ENCODE measurements at places on chromosomes 1 and 21. TPM values are rescaled to one million over a fixed set of nuclear protein-coding genes. Genes with fewer than 3 reads are reported as not detected.

DNA sequence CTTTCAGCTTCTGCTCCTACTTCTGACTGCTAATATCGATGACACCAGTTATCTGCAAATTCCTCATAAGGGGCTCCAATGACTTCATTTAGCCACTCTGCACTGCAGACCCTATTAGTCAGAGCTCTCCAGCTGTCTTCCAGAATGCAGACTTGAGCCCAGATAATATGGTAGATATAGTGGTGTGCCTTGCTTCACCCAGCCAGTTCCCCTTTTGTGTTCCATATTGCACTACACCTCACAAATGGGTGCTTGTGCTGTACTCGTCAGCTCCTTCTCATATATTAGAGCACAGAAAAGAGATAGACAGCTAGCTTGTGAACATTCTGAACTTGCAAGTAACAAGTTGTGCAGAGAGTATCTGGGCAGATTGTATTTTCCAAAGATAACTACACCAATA is 23.7 kb upstream of the COG2 start:
- no peak overlapping the region for H3K4me3 ChIP-seq
- no peaks in the 10 kb centered on the region for H3K27me3 ChIP-seq
- DNase-seq = no peak
- H3K27ac ChIP-seq = no peak overlapping the region
- no peaks in the 10 kb centered on the region for H3K4me1 ChIP-seq

DNA sequence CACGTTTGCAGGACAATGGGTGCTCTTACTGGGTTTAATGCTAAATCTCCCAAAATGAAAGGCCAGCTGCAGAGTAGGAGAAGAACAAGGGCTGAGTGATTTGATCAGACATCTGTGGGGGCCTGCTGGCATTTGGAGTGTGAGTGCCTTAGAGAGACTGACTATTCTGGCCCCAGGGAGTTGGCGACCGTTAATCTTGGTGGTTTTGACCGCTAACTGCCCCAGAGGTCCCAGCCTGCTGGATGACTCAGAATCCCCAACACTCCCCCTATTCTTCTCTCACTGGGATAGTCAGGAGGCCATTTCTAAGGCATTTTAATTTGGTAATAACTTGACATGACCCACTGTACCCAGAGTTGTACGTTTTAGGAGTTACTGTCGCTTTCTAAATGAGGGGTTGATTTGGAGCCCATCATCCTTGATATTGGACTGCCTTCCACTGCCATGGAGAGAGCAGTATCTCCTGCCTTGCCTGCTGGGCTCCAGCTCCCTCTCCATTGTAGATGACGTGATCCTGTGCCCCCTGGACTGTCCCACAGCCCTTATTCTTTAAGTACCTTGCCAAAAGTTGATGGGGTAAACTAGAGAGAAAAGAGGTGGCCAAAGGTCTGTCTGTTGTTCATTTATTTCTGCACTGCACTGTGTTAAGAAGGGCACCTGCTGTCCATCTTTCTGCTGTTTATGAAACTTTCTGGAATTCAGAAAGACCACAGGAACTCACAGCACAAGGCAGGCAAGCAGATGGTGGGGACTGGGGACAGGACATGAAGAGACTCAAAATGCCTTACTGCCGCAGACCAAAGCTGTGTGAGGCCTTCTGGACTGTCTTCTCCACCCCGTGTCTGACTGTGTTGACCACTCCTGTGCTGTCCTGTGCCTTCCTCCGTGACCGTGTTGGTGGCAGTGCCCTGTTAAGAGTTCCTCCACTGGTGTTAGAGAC is 98.2 kb upstream of the ARTN start:
- H3K4me1 ChIP-seq = peaks cover 11% of the 10 kb centered on the region
- peaks cover 2% of the 10 kb centered on the region for H3K36me3 ChIP-seq
- peak; percentile 10 for DNase-seq
- H3K4me3 ChIP-seq = no peak overlapping the region

GRCh38 chr1:46062651-46063319 is 69.6 kb downstream of the PIK3R3 start:
- H3K36me3 ChIP-seq = no peaks in the 10 kb centered on the region
- no peak overlapping the region for H3K4me3 ChIP-seq
- DNase-seq = no peak

Gene CATSPERE
- 1.9 TPM for total RNA-seq

DNA sequence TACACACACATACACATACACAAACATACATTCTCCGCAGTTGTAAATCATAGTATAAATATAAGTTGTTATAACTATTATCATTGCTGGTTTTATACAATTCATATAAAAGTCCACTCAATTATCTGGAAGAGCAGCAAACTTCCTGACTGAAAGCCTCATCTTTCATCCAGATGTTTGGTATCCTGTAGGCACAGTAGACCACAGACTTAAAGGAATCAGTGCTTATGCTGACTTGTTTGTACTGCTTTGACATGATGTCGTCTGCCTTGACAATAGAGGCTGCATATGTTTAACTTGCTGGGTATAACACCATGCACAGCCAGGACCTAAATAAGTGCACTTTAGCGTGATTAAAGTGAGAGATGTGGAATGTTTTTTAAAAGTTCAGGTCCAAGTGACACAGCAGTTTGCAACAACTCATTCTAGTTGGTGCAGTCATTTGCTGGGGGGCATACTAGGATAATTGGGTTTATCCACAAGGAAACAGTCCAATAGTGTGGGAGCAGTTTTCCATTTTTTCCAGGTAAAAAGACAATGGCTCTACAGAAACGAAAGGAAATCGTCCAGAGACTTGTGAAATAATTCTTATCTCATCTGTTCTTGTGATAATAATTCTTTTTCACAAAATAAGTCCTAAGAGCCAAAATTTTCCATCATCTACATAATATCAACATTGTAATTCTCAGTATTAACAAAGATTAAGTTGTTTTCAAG is 110.3 kb upstream of the TSPAN2 start:
- no peaks in the 10 kb centered on the region for H3K4me1 ChIP-seq
- DNase-seq = no peak

DNA sequence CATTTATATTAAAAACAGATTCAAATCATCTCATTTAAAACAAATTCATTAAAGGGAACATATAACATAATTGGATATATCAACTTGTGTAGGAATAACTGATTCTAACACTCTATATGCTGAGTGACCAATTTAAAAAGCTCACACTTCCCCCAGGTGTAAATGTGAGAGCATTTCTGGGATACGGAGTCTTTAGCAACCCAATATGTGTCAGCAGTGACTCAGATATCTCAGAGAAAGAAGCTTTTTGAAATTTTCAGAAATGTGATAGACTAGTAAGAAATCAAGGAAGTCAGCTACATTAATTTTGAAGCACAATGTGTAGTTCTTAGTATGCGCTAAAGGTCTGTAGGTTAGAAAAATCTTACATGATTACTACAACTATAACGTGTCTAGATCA is 87.9 kb upstream of the SERTAD4 start:
- no peak overlapping the region for H3K4me3 ChIP-seq
- H3K27ac ChIP-seq = no peak overlapping the region
- H3K36me3 ChIP-seq = no peaks in the 10 kb centered on the region
- DNase-seq = no peak

Gene MLLT11
- 26.5 TPM for total RNA-seq

DNA sequence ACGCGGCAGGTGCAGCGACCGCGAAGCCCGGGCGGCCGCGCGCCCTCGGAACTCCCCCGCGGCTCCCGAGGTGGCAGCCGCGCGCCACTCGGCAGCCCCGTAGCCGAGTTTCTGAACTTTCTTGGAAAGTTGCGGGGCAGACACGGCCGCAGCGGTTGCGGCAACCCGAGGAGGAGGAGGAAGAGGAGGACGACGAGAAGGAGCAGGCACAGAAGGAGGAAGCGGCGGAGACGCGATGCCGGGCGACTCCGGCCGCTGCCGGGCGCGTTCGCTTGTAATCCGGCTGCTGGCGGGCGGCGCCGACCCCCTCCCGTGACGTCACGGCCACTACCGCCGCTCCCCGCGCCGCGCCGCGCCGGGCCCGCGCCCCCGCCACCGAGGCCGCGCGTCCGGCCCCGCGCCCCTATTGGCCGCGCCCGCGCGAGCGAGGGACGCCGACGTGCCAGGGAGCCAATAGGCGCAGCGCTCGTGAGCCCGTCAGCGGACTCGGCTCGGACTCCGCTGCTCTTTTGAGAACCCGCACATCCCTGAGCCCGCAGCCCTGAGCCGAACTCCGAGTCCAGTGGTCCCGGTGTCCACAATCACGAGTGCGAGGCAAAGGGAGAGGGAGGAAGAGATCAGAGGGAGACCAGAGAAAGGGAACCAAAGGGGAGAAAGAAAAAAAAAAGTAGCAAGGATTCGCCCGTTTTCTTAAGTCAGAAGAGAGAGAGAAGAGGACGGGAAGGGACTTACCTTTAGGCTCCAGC is 736 bp upstream of the BARHL2 start:
- no peaks in the 10 kb centered on the region for H3K36me3 ChIP-seq
- no peak overlapping the region for H3K27ac ChIP-seq
- H3K4me1 ChIP-seq = no peaks in the 10 kb centered on the region
- peak overlapping the region; percentile 33 for H3K4me3 ChIP-seq

DNA sequence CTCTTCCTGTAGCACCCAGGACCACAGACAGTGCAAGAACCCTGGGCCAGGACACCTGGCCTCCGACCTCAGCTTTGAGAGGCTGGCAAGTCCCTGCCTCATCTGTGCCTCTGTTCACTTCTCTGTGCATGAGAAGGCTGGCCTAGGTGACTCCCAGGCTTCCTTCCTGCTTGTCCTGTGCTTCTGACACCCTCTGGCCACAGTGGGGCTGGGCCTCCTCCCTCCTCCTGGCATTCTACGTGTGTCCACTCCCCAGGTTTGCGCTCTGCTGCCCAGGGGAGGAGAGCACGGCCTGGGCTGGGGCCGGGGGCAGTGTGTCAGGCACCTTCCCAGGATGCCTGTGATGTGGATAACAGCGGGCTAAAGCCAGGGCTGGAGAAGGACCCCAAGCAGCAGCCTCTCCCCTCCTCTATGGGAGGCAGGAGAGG is 30.3 kb upstream of the PKP1 start:
- no peaks in the 10 kb centered on the region for H3K36me3 ChIP-seq
- no peak overlapping the region for H3K27ac ChIP-seq
- no peaks in the 10 kb centered on the region for H3K4me1 ChIP-seq

Gene MX2
- not detected for total RNA-seq

Gene AKR7A3
- 0.49 TPM for total RNA-seq

GRCh38 chr1:153768316-153769181 is 6.7 kb upstream of the SLC27A3 start:
- H3K27ac ChIP-seq = no peak overlapping the region
- peaks cover 33% of the 10 kb centered on the region for H3K4me1 ChIP-seq
- H3K36me3 ChIP-seq = peaks cover 24% of the 10 kb centered on the region
- no peak for DNase-seq
- H3K27me3 ChIP-seq = no peaks in the 10 kb centered on the region

DNA sequence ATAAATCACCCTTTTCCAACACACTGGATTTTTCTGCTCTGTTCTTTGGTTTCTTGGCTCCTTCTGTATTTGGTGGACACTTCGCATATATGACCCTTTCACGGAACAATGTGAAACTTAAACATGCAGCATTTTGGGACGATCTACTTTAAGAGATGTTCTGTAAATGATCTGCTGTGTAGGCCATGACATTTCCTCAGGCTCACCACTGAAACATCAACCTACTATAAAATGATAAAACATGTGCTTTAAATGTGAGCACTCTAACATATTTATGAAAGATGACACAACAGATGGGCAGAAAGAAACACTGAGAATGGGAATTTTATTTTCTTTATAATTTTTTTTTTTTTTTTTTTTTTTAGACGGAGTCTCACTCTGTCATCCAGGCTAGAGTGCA is 316.3 kb upstream of the GREM2 start:
- H3K4me1 ChIP-seq = no peaks in the 10 kb centered on the region
- DNase-seq = no peak
- no peak overlapping the region for H3K4me3 ChIP-seq
- no peak overlapping the region for H3K27ac ChIP-seq

Gene CD244
- not detected for total RNA-seq

DNA sequence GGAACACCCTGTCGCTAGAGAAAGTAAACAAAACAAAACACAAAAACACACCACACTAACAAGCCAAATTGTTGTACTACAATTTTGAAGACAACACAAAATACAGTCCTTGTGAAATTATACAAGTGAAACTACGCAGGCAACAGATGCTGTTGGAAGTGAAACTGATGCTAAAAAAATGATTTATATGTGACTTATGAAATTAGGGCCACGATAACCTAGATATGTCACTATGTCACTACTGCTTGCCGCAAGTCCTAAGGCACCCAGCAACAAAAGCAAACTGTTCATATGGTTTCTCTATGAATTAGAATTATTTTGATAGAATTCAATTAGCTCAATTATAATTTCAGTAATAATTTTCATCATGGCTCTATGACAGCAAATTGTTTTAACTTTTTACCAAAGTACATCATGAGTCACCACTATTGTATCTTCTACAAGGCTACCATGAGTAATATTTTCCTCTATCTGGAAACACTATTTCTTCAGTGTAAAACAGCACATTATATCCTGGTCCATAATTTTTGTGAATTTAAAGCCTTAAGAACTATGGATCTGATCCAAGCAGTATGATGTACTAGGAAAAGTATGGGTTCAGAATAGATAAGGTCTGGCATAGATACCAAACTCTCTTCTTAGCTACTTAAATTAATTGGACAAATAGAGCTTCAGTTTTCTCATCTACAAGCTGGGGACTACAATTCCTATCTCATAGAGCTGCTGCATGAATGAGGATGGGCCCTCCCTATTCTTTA is 216.3 kb downstream of the COL11A1 start:
- DNase-seq = peak; percentile 75
- no peaks in the 10 kb centered on the region for H3K27me3 ChIP-seq
- H3K36me3 ChIP-seq = no peaks in the 10 kb centered on the region

GRCh38 chr1:155226910-155227260 is 18.4 kb downstream of the MTX1 start:
- H3K4me3 ChIP-seq = peak overlapping the region; percentile 58
- no peaks in the 10 kb centered on the region for H3K36me3 ChIP-seq
- peak overlapping the region; percentile 63 for H3K27ac ChIP-seq
- H3K4me1 ChIP-seq = peaks cover 28% of the 10 kb centered on the region

DNA sequence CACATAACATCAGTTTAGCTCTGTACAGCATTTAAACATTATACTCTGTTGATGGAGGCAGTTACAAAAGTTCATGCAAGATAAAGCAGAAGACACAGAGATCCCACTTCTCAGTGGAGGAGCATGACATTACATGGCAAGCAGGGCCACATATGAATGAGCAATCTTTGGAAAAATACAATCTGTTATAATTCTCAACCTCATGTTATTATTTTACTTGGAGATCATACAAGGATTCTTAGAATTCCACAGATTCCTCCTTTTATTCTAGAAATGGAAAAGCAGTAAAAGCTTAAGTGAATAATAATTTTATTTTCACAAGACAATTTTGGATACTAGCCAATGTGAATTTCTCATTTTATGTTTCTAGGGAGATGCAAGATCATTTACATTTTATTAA is 66.6 kb downstream of the IFI44 start:
- H3K4me3 ChIP-seq = no peak overlapping the region
- no peak overlapping the region for H3K27ac ChIP-seq
- H3K36me3 ChIP-seq = no peaks in the 10 kb centered on the region
- H3K27me3 ChIP-seq = no peaks in the 10 kb centered on the region
